ENCODE measurements at places on chromosomes 6 and 20.

- no peaks in the 10 kb centered on the region for H3K27me3 ChIP-seq
- no peaks in the 10 kb centered on the region for H3K36me3 ChIP-seq
- no peak overlapping the region for H3K27ac ChIP-seq
- no peaks in the 10 kb centered on the region for H3K4me1 ChIP-seq
These were observed 99.0 kb downstream of the TAF4 start for GRCh38 chr20:61966492-61967244.

DNA sequence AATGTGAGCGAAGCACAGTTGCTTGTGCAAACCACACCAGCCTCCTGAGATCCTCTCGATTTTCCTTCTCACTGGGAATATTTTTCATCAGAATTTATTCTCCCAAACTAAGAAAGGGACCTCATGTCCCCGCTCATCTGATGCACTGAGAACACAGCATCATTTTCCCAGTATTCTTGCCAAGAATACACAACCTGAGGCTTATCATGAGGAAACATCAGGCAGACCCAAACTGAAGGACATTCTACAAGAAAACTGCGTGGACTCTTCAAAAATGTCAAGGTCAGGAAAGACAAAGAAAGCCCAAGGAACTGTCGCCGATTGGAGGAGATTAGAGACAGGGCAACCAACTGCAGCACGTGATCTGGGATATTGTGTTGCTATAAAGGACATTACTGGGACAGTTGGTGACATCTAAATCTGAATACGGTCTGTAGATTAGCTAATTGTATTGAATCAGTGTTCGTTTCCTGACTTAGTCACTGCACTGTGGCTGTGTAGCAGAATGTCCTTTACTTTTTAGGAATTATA is 72.3 kb downstream of the SNX5 start:
- peaks cover 42% of the 10 kb centered on the region for H3K4me1 ChIP-seq
- peak overlapping the region; percentile 57 for H3K4me3 ChIP-seq
- no peaks in the 10 kb centered on the region for H3K27me3 ChIP-seq
- peak overlapping the region; percentile 75 for H3K27ac ChIP-seq
- H3K36me3 ChIP-seq, result peaks cover 3% of the 10 kb centered on the region

DNA sequence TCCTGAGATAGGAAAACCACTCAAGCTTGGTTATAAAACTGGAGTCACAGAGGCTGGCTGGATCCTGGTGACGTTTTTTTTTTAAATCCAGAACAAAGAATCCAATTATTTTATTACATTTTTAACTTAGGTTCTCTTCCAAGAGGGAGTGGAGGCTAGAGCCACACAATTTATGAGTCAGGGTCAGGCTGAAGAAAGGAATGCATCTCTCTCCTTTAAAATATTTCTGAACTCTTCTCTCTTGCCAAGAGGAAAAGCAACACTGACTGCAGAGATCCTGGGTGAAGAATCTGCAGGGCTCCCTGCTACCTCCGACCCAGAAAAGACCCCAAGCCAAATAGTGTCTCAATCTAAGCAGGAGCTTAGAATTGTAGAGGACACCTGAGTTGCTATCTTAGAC is 88.5 kb upstream of the SSTR4 start:
- no peaks in the 10 kb centered on the region for H3K36me3 ChIP-seq
- no peak overlapping the region for H3K4me3 ChIP-seq
- peak overlapping the region; percentile 18 for H3K27ac ChIP-seq
- H3K27me3 ChIP-seq, result no peaks in the 10 kb centered on the region
- no peak for DNase-seq

- no peaks in the 10 kb centered on the region for H3K4me1 ChIP-seq
- no peak overlapping the region for H3K4me3 ChIP-seq
- H3K27ac ChIP-seq, result no peak overlapping the region
These were observed 23.1 kb downstream of the ENPP3 start for GRCh38 chr6:131660195-131660594.

DNA sequence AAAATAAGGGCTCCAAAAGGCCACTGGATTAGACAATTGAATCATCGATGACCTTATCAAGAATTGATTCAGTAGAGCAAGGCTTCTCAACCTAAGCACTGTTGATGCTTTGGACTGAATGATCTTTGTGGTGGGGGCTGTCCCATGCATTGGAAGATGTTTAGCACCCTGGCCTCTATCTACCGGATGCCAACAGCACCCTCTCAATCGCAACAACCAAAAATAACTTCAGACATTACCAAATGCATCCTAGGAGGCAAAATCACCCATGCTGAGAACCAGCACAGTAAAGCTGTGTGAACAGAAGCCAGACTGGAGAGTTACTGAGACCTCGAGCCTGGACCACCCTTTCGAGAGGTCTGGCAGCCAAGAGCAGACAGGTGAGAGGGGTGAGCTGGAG is 67.5 kb downstream of the TBC1D7 start:
- no peaks in the 10 kb centered on the region for H3K36me3 ChIP-seq
- H3K27ac ChIP-seq, result no peak overlapping the region
- H3K4me1 ChIP-seq, result no peaks in the 10 kb centered on the region
- no peak for DNase-seq
- H3K27me3 ChIP-seq, result peaks cover 8% of the 10 kb centered on the region

DNA sequence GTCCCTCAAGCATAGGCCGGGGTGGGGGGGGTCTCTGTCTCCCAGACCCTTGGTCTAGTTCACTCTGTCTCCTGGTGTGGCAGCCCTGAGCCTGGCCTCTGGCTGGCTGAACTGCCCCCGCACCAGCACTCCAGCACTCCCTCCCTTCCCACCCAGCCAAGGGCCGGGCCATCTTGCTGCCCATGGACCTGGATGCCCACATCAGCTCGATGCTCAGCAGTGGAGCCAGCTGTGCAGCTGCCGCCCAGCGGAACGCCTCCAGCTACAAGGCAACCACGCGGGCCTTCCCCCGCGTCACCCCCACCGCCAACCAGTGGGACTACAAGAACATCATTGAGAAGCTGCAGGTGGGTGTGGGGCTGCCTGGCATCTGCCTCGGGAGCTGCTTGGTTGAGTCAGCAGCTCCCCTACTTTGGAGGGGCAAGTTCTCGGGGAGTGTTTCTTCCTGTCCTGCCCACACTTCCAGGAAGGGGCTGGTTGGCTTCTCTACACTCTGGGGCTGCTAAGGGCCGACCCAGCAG is 28.4 kb downstream of the UQCC2 start:
- H3K27me3 ChIP-seq, result no peaks in the 10 kb centered on the region
- H3K27ac ChIP-seq, result no peak overlapping the region
- H3K4me1 ChIP-seq, result peaks cover 13% of the 10 kb centered on the region
- H3K36me3 ChIP-seq, result peaks cover 7% of the 10 kb centered on the region

- no peak overlapping the region for H3K4me3 ChIP-seq
- peaks cover 31% of the 10 kb centered on the region for H3K4me1 ChIP-seq
- DNase-seq, result no peak
- H3K27me3 ChIP-seq, result no peaks in the 10 kb centered on the region
- no peaks in the 10 kb centered on the region for H3K36me3 ChIP-seq
- H3K27ac ChIP-seq, result no peak overlapping the region
These were observed 105.7 kb downstream of the LCA5 start for GRCh38 chr6:79431537-79431933.

Data from chondrocyte (in vitro differentiated cells).